CD4-positive, alpha-beta T cell treated with Interleukin-10 for 1 hour (primary cell): ENCODE measurements at places on chromosomes 11 and 22.

DNA sequence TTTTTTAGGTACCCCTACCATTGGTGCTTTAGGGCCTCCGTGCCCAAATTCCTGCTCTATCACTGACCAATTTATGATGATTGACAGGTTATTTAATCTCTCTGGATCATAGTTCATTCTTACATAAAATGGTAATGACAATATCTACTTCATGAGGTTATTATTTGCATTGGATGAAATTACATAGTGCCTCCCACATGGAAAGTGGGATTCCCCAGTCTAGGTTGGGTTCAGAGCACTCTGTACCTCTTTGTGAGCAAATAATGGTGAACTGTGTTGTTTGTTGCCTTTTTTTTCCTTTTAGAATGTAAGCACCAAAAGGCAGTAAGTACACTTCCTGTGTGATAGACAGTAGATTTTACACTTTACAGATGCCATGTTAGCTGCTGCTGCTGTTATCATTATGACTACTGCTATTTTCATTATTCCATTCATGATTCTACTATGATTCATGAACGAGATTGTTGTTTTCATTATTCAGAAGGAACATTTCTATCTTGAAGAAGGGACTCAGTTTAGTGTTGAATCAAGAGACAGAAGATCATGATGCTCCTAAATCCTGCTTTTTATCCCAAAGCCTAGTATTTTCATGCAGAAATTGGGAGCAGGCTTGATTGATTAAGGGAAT, 100.8 kb downstream of the ALX4 start:
- DNase-seq = no peak

GRCh38 chr11:109510316-109510715, 88.3 kb downstream of the C11orf87 start:
- no peak for DNase-seq

DNA sequence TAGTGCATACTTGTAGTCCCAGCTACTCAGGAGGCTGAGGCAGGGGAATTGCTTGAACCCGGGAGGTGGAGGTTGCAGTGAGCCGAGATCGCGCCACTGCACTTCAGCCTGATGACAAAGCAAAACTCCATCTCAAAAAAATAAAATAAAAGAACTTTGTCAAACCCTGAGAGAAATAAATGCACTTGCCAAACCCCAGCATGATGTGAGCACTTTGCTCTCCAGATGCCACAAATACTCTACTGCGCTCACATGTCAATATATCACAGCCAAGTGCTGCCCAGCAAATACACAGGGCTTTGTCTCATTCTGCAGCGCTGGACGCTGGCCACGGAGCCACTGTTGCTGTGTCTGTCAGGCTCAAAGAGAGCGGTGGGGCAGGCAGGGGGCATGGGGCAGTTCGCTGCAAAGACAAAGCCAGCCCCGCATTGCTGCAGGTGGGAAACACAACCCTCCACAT, 45.1 kb downstream of the AHNAK start:
- no peak for DNase-seq

DNA sequence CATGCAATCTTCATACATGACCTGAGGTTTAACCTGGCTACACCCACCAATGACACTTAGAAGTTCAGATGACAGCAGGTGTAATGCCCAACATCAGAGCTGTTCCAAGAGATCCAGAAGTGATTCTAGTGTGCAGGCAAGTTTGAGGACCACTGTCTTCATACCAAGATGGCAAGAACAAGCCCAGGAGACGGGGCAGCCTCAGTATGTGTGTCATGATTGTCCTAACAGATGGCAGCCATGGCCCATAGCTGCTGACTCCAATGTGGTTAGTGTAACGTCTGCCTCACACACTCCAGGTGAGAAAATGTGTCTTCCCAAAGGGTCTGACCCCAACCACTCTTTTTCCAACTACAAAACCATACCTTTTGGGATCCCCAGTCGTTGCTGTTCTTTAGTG, 97.3 kb downstream of the ETS1 start:
- no peak for DNase-seq

DNA sequence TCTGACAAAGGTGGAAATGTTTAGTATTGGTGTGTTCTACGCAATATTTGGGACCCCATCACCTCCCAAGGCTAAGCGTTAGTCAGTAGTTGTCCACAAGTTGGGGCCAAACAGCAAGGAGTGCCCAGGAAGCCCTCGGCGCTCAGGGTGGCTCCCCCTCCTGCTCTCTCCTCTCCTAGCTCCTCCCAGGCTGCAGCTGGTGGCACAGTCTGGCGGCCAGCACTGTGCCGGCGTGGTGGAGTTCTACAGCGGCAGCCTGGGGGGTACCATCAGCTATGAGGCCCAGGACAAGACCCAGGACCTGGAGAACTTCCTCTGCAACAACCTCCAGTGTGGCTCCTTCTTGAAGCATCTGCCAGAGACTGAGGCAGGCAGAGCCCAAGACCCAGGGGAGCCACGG, 16.8 kb downstream of the CD5 start:
- DNase-seq = no peak
